Epithelial cell of proximal tubule (primary cell): ENCODE measurements at places on chromosomes 6 and 20.

DNA sequence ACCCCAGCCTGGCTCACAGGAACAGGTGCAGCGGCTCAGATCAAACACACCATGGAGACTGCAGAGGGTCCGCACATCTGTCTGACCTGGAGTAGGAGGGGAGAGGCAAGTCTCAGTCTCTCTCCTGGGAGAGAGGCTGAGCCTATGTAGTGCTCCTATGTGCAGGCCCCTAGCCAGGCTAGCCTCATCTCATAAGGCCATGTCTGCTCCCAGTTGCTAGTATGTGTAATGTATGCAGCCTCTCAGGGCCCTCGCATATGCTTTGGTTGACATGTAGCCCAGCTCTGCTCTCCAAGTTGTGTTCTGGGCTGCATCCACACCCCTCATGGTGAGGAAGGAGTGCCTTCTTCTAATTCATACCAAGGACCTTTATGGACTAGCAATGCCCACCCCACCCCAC lies 11.8 kb downstream of the TNXB start:
- DNase-seq, result no peak

GRCh38 chr6:83985308-83985713 lies 48.3 kb upstream of the MRAP2 start:
- no peak for DNase-seq

GRCh38 chr6:144896871-144897270 lies 611.7 kb downstream of the UTRN start:
- no peak for DNase-seq

DNA sequence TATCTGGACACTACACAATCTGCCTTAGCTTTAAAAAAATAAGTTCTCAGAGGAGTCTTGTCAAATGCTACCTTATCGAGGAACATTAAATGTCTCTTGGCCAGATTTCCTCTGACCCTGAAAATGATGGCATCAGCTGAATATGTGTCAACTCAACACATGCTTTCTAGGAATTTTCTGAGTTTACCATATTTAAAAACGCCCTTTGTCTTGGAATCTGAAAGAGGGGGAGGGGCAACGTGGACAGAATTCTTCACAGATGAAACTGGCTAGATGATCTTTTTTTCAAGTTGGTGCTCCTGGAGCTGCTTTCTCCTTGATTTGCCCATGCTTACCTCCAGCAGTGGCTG lies 5.1 kb downstream of the SOX4 start:
- no peak for DNase-seq

- no peak for DNase-seq
Observed at GRCh38 chr20:58235010-58235409, 6.6 kb upstream of the ANKRD60 start.

- no peak for DNase-seq
Observed at GRCh38 chr6:87630746-87631145, 40.8 kb downstream of the ORC3 start.

DNA sequence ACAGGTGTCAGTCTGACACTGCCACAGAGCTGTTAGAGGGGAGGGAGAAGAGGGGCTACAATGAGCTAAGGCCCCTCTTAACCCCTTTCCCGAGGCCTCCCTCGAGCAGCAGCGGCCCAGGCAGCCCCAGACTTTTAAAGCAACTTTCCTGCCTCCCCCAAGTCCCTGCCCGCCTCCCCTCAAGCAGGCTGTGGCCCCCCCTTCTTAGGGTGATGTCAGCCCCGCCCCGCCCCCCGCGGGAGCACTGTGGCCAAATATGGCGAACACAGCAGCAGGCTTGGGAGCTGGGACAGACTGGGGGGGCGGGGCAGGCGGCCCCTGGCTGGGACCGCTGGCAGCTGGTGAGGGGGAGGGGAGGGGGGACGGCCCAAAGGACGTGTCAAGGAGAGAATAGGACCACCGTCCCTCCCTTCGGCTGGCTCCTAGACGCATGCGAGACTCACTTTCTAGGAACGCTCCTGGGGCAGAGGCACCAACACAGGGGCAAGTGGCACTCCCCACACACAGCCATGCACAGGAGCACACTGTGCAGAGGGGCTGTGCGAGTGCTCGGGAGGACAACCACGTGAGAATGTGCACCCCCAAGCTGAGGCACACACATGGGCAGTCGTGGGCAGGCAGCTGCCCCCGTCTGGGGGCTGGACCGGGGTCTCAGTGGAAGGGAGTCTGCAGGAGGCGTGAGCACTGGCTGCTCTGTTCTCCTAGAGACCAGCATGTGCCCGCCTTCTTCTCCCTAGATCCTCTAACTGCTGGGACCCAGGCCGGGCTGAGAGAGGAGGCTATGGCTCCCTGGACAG lies 6.7 kb downstream of the TEAD3 start:
- no peak for DNase-seq

GRCh38 chr6:166314454-166314853 lies 6.3 kb upstream of the PRR18 start:
- no peak for DNase-seq

DNA sequence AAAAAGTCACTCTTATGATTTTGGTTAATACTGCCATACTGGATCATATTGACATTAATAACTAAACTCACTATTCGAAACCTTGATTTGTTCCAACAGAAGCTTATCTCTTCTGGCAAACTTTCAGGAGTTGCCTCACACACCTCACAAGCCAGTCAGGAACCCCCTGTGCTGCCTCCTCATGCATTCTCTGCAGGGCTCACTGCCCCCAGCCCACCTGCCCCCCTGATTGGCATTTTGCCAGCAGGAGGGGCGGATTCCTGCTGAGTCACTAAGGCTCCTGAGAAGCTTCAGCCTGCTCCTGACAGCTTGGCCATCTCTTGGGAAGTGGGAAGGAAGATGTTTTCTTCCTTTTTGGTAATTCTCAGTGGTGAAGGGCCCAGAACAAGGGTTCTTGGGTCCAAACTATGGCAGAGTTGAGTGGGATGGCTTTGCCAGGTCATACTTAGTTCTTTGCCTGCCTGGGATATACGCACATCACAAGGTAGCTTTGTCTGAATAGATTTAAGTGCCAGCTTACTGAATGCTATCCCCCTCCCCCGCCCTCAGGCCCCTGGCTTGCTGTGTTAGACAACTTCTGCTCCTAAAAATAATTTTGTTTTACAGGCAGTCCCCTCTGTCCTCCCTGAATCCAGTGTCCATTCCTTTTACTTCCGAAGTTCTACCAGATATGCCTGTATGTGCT lies 31.4 kb downstream of the SLC35F1 start:
- DNase-seq, result no peak

DNA sequence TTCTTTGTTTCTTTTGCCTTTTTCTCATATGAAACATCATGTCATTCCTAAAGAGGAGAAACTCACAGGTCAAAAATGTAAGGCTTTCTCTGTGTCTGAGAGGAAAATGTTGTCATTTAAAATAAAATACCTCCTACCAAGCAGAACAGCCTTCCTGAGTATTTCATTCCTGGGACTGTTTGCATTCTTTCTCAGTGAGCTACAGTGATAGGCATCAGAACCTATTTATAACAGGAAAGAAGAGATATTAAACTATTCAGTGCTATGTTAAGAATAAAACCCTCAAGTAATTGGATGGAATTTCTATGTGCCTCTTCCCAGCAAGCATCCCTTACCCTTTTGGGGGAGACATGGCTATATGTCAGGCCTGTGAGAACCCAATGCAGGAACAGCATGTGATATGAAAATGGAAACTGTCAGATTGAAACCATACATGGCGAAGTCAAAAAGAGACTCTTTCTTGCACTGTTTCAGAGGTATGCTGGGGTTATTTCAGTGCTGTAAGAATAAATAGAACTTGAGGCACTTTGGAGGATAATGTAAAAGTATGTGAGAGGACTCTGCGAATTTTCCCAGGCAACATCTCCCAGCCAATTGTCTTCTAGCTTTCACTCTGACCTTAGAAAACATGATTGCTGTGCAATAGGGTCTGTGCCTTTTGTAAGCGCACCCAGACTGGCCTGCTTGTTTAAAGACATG lies 133.8 kb upstream of the CCN2 start:
- peak; percentile 95 for DNase-seq

DNA sequence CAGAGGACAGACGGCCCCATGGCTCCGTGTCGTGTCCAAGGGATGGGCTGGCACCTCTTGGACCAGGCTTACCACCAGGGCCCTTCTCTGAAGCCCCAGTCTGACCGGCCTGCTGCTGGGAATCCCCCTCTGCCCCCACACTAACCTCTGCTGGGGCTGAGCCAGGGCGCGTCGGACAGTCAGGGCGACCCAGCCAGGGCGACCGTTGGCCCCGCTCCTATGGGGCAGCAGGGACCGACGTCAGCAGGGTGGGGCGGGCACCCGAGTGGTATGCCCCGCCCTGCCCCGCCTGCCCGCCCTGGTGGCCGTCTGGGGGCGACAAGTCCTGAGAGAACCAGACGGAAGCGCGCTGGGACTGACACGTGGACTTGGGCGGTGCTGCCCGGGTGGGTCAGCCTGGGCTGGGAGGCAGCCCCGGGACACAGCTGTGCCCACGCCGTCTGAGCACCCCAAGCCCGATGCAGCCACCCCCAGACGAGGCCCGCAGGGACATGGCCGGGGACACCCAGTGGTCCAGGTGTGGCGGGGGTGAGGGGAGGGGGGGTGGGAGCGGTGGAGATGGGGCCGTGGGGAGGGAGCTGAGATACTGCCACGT lies at the start of gene SLC17A9:
SLC17A9 (plus strand) TSS at position 337 of the 595 bp plus-strand sequence; CDS start at position 459, 122 bp downstream.
- DNase-seq, result no peak

DNA sequence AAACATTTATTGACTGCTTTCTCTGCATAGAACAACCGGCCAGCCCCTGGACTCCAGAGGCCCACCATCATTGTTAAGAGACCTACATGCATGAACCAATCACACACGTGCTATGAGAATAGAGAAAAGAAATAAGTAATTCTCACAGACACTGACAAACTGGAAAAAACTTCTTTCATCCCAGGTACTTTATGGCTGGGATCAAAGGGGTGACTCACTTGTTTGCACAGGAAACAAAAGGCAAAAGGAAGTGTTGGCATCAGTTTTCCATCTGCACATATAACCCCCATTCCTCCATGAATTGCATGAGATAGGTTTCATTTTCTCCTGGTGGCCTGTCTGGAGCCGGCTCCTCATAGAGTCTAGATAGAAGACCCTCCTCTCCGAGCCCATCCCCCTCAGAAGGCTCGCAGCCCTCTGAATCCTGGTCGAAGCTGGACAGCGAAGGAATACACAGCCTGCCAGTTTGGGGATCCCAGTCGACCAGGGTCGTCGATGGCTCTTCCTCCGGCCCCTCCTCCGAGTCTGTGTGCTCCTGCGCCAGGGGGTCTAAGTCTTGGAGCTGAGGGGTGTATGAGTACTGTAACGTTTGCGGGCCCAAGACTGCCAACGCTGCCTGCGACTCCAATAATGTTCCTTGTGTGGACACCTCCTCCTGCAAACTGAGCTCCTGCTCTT lies 43.3 kb downstream of the IL20RA start:
- no peak for DNase-seq

GRCh38 chr6:142374091-142374770 lies 72.4 kb downstream of the ADGRG6 start:
- no peak for DNase-seq

- DNase-seq, result no peak
Observed at GRCh38 chr6:47650553-47651432, 47.6 kb upstream of the ADGRF4 start.
